Osteoblast (primary cell): ENCODE measurements at places on chromosomes 13 and 19. TPM values are rescaled to one million over a fixed set of nuclear protein-coding genes. Genes with fewer than 3 reads are reported as not detected.
A peak's percentile ranks its signal among the peaks of the same experiment; 100 is the strongest.

DNA sequence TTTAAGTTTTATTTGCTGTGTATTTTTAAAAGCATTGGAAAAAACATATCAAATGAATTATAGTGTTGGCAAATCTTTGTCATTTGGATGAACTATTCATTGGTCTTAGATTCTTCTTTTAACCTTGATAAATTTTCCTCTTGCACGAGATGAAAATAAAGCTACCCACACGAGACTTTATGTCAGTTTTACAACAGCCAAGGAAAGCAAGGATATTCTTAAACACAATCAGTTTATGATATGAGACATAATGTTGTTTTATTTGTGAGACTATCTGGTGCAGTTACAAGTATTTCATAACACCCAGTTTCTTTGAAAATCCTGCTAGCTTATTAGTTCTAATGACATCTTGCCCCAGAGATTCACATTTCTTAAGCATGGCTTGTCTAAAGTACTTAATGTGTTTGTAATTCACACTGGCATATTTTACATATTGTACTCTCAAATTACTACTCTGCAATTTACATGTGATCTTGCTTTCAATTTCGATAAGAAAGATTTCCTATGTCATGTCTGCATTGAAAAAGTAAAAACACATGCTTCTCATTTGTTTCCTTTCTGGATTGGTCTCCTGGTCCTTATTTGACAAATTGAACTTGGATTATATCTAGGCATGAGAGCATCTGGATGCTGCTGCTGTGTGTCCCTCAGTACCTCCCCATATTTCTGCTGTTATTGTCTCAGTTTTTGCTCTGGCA is 955.5 kb upstream of the PCDH9 start:
- H3K4me1 ChIP-seq = no peaks in the 10 kb centered on the region
- no peak for DNase-seq
- H3K27ac ChIP-seq = no peak overlapping the region
- no peak overlapping the region for H3K4me3 ChIP-seq
- no peaks in the 10 kb centered on the region for H3K27me3 ChIP-seq

- no peaks in the 10 kb centered on the region for H3K27me3 ChIP-seq
- H3K36me3 ChIP-seq = no peaks in the 10 kb centered on the region
- H3K27ac ChIP-seq = no peak overlapping the region
- H3K4me1 ChIP-seq = peaks cover 7% of the 10 kb centered on the region
- DNase-seq = peak; percentile 80
Observed at GRCh38 chr13:30002577-30002976, 152.2 kb upstream of the UBL3 start.

DNA sequence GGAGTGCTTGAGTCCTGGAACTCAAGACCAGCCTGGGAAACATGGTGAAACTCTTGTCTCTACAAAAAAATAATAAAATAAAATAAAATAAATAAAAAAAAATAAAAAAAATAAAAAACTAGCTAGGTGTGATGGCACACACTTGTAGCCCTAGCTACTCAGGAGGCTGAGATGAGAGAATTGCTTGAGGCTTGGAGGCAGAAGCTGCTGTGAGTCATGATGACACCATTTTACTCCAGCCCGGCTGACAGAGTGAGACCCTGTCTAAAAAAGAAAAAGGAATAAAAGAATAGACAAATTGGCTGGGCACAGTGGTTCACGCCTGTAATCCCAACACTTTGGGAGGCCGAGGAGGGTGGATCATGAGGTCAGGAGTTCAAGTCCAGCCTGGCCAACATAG is 1168.9 kb downstream of the SLITRK5 start:
- H3K27me3 ChIP-seq = no peaks in the 10 kb centered on the region
- H3K36me3 ChIP-seq = no peaks in the 10 kb centered on the region
- H3K27ac ChIP-seq = no peak overlapping the region
- H3K4me1 ChIP-seq = no peaks in the 10 kb centered on the region

DNA sequence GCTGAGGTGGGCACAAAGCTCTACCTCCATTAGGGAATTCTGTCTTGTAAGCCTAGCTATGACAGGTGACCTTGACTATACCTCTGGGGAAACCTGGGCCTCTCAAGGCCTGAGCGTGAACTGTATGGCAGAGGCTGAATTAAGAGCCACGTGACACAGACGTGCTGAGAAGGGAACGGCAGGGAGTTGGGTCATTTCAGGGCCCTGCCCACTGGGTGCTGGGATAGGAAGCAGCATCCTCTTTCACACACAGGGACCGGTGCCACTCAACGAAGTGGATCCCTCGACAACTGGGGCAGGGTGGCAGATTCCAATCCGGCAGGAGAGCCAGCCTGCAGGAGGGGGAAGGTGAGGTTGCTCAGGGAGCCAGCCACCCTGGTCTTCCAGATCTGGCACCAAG is 9.2 kb downstream of the ASF1B start:
- no peaks in the 10 kb centered on the region for H3K27me3 ChIP-seq
- H3K4me3 ChIP-seq = no peak overlapping the region
- no peak overlapping the region for H3K27ac ChIP-seq
- peaks cover 3% of the 10 kb centered on the region for H3K36me3 ChIP-seq

GRCh38 chr19:47707135-47707925 is 5.9 kb upstream of the EHD2 start:
- no peak overlapping the region for H3K27ac ChIP-seq
- no peak overlapping the region for H3K4me3 ChIP-seq
- H3K4me1 ChIP-seq = no peaks in the 10 kb centered on the region

Gene MEGF8
- 23.9 and 30.0 TPM in 2 replicates for total RNA-seq

Gene MBD3L3
- total RNA-seq = not detected in 2 replicates

Gene KISS1R
- not detected in 2 replicates for total RNA-seq

Gene ZNF418
- 4.7 and 5.1 TPM in 2 replicates for total RNA-seq

Gene F7
- under 0.01 TPM in 1 of 2 replicates, not detected in the other for total RNA-seq
